ENCODE measurements at places on chromosomes 2 and 18.
A peak's percentile ranks its signal among the peaks of the same experiment; 100 is the strongest.

GRCh38 chr2:45242161-45242741, 233.0 kb upstream of the SIX2 start:
- no peak overlapping the region for H3K4me3 ChIP-seq
- H3K27ac ChIP-seq = peak overlapping the region; percentile 45
- peaks cover 14% of the 10 kb centered on the region for H3K4me1 ChIP-seq
- DNase-seq = peak; percentile 19

GRCh38 chr2:45849491-45850283, 198.2 kb downstream of the PRKCE start:
- H3K27me3 ChIP-seq = no peaks in the 10 kb centered on the region
- DNase-seq = peak; percentile 39
- peaks cover 3% of the 10 kb centered on the region for H3K4me1 ChIP-seq
- H3K27ac ChIP-seq = no peak overlapping the region
- no peak overlapping the region for H3K4me3 ChIP-seq

- no peak for DNase-seq
- peak overlapping the region; percentile 100 for H3K27ac ChIP-seq
- peaks cover 3% of the 10 kb centered on the region for H3K36me3 ChIP-seq
- no peaks in the 10 kb centered on the region for H3K27me3 ChIP-seq
Measured at GRCh38 chr2:86439879-86440630, 1.1 kb upstream of the KDM3A start.

DNA sequence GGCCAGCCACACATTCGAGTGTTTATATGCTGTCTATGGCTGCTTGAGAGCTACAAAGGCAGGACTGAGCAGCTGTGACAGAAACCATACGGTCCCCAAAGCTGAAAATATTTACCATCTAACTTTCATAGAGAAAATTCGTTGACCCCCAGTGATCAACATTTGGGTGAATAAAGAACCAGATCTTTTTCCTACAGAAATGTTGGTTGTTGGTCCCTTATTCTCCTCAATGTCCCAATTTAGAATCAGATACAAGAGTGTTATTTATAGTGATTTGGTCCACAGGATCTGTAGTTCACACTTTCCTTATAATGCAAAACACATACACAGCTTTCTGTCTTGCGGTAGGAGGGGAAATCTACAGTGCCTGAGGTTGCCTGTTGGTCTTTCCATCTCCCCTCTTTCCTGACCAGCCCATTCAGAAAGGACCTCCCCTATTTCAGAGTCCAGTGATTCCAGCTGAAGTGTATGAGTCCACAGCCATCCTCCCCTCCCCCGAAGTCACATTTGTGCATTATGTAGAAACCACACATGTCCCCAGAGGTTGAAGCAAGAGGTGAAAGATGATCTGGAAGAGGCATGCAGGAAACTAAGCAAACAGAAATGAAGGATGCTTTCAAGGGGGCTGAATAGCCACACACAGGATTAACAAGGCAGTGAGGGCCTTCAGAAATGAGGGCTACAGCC, 61.9 kb downstream of the SPRED2 start:
- DNase-seq = peak; percentile 75
- H3K27ac ChIP-seq = no peak overlapping the region
- H3K4me1 ChIP-seq = peaks cover 9% of the 10 kb centered on the region
- H3K4me3 ChIP-seq = peak overlapping the region; percentile 0
- no peaks in the 10 kb centered on the region for H3K27me3 ChIP-seq
